Type B pancreatic cell (in vitro differentiated cells): ENCODE measurements at places on chromosomes 4 and X.

DNA sequence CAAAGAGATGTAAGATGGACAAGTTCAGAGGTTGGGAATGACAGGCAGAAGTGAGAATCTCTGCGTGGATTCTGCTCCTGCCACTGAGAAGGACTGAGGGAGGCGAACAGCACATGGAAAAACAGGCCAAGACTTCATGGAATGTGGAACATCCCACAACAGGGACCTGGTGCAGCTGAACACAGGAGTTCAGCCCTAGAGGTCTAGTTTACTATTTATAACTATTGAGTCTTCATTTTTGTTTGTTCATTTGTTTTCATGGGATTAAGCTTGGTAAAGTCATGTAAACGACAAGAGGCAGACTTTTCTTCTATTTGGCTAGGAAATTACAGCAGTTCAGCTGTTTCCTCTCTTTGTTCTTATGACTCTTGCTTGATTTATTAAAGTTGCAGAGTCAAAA, 234.5 kb downstream of the MAML3 start:
- no peak for DNase-seq

DNA sequence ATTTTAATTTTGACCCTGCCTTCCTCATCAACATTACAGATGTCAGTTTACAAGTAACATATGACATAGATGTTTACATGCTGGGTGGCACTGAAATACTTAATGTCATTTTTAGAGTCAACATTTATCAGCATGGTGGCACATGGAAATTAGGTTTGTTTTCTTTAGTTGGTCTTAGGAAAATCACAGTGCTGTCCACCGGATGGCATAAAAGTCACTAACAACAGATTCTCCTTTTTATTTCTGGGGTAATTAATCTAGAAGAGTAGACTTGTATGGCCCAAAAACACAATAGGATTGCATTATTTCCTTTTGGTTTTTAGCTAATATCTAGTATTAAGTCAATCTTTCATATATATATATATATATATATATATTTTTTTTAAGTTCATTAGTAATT, 88.6 kb upstream of the HHIP start:
- DNase-seq, result no peak

DNA sequence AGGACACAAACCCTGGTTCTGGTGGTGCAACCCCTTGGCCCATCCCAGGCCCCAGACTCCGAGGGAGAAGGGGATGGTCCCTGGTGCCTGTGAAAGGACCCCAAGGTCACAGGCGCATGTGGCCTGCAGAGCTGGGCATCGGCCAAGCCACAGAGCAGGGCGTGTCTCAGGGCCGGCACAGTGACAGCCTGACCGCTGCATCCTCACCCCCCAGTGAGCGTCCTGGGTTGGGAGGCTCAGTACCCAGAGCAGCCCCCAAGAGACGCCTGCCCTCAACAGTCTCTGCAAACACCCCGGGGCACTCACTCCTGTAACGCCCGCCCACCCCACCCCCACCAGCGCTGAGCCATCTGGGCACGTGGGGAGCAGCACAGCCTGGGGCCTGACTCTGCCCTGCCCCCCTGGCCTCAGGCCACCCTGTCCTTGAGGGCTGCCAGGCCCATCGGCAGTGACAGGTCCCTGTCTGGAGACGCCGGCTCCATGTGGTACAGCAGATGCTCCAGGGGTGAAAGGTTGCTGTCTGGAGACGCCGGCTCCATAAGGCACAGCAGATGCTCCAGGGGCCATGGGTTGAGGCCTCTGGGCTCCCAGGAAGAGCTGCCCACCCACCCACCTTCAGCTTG, 24.5 kb upstream of the CPLX1 start:
- DNase-seq, result no peak

DNA sequence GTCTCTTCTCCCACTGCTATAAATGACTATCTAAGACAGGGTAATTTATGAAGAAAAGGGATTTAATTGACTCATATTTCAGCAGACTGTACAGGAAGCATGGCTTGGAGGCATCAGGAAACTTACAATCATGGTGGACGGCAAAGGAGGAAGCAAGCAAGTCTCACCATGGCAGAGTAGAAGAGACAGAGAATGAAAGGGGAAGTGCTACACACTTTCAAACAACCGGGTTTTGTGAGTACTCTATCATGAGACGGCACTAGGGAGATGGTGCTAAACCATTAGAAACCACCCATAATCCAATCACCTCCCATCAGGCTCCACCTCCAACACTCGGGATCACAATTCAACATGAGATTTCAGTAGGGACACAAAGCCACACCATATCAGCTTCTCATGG, 11.1 kb downstream of the UBE2NL start:
- DNase-seq, result no peak

GRCh38 chrX:10526451-10526850, 93.9 kb downstream of the MID1 start:
- DNase-seq, result no peak

DNA sequence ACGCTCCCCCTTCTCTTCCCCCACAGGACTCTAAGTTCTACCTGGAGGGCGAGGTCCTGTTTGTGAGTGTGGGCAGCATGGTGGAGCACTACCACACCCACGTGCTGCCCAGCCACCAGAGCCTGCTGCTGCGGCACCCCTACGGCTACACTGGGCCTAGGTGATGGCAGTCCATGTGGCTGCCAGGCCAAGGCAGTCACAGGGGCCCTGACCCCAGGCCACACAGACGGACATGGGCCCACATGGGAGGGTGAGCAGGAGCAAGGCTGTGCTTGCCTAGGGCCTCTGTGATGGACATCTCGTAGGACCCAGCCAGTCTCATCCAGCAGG, 10.0 kb upstream of the ADD1 start:
- no peak for DNase-seq

- no peak for DNase-seq
Observed at GRCh38 chr4:150332086-150332485, 249.9 kb upstream of the MAB21L2 start.

GRCh38 chr4:122863639-122864038, 37.0 kb downstream of the FGF2 start:
- no peak for DNase-seq

- no peak for DNase-seq
Observed at GRCh38 chr4:153206534-153206933, 2.3 kb downstream of the TRIM2 start.

- no peak for DNase-seq
Observed at GRCh38 chr4:48862661-48863060, 31.8 kb downstream of the OCIAD1 start.

DNA sequence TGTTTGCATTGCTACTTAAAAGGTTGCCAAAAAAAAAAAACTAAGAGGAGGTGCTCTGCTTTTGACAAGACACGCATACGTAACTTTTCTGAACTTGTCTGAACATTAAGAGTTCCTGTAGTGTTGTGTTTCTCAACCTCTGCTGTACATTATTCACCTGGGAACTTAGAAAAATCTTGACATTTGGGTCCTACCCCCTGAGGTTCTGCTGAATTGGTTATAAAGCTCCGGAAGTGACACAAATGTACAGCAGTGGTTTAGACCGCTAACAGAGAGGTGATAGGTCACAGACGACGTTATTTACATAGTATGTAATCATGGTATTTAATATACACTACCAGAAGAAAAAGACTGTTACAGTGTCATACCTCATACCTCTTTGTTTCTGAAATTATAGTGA, 61.1 kb downstream of the CPEB2 start:
- no peak for DNase-seq

DNA sequence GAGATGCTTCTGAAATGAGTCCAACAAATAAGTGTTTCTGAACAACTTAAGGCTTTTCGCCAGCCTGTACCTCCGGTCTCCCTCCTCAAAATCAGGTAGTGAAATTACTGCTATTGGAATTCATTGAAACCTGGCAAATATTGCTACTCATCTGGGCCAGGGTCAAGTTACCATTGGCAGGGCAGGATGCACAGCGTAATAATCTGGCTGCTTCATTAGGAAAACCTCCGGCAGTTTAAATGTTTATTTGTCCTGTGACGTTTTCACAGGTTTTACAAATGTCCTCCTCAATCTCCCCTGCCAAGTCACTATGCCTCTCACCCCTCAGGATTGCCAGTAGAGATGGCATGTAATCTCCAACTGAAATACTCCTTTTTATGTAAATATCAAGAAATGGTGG, 92.6 kb upstream of the KDR start:
- DNase-seq, result no peak

DNA sequence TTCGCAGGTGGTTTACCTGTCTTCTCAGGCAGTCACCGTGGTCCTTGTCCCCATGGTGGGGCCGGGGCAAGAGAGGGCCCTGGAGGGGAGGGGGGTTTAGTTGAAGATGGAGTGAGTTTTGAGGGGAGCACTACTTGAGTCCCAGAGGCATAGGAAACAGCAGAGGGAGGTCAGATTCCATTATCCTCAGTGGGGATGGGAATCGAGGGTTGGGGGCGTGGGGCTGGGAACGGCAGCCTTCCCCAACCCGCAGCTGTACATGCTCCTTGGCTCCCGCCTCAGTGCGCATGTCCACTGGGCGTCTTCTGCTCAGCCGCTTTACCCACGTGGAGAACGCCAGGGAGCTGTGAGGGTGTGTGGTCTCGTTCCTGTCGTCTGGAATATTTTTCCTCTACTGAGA, at the start of gene GAGE10:
Gene GAGE10 (plus strand): TSS at position 301 of the 400 bp plus-strand sequence. CDS start 1,214 bp downstream, outside the sequence.
- no peak for DNase-seq

GRCh38 chr4:16090096-16090705, 6.4 kb upstream of the PROM1 start:
- no peak for DNase-seq

GRCh38 chr4:159248384-159249178, 145.7 kb downstream of the RAPGEF2 start:
- no peak for DNase-seq

DNA sequence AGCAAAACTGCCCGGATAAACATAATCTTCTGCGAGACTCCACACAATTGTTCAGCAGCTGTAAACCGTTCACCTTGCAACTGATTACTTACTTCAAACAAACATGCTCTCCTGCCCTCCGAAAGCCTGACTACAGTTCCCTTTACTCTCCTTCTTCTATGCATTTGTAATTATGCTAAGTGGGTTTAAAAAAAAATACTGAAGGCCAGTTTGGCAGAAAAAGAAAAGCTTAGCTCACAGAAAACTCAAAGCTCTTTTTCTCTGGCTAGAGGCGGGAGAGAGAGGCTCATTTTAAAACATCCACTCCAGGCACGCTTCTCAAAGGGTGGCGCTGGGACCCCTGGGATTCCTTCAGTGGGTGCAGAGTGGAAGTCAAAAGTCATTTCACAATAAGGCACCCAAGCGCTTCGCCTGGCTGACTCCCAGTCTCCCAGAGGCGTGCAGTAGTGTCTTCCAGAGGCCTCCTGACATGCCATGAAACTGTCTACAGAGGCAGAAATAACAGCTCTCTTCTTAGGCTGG, 1.9 kb downstream of the DHRSX start:
- no peak for DNase-seq

- no peak for DNase-seq
Observed at GRCh38 chrX:119654112-119654531, 38.8 kb downstream of the SEPTIN6 start.

GRCh38 chr4:168634276-168634802, 137.5 kb downstream of the PALLD start:
- peak; percentile 73 for DNase-seq

DNA sequence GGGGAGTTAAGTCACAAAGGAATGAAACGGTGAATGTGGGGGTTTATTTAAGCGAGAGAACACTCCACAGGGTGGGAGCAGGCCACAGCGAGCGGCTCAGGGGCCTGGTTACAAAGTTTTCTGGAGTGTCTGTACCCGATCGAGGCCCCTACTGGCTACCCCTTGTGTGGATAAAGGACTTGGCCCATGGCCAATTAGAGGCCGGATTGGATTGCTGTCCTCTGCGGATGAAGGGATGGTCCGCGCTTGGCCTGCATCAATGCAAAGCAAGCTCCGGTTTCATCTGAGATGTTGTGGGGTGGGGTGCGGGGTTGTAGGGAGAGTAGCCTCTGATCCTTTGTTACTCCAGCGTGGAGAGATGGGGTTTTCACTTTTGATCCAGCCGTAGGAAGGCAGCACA, 1574.5 kb upstream of the TENM3 start:
- DNase-seq, result no peak

GRCh38 chr4:145840162-145840768, 98.4 kb downstream of the ZNF827 start:
- no peak for DNase-seq

GRCh38 chr4:53378171-53378482, 686 bp downstream of the FIP1L1 start:
- no peak for DNase-seq

GRCh38 chr4:13527192-13527980, 16.9 kb downstream of the NKX3-2 start:
- no peak for DNase-seq

DNA sequence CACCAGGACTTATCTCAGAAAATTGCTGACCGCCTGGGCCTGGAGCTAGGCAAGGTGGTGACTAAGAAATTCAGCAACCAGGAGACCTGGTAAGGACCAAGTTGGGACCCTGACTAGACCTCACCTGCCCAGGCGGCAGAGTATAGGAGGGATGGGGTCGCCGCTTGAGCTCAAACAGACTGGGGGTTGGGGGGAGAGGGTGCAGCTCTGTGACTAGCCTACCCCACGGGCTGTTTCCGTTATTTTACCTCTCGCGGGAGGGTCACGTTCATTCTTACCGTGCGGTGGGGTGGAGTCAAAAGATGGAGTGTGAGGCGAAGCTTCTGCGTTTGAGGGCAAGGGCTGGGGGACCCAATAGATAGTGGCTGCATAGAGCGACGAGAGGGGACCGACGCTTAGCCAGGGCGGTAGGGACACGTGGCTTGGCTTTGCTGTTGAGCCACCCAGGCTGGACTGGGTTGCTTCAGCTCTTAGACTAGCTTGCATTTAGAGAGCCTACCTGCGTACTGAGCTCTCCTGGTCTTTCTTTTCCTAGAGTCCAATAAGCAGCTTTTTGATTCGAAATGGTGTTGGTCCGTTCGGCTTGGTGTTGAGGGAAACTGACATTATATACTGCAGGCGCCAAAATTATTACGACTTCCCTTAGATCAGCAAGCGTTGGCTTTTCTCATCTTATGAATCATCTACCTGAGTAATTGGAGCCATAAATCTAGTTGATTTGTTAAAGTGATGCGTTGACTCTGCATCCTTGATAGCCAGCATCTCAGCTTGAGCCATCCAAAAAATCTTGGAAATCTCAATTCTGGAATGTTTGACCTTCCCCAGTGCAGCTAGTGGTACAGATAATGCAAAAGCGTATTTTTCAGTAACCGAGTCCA, 591 bp downstream of the PRPS1 start:
- DNase-seq, result no peak

GRCh38 chr4:105979506-105979905, 84.2 kb downstream of the NPNT start:
- no peak for DNase-seq

GRCh38 chr4:21946858-21947257, 1.7 kb downstream of the KCNIP4 start:
- no peak for DNase-seq

DNA sequence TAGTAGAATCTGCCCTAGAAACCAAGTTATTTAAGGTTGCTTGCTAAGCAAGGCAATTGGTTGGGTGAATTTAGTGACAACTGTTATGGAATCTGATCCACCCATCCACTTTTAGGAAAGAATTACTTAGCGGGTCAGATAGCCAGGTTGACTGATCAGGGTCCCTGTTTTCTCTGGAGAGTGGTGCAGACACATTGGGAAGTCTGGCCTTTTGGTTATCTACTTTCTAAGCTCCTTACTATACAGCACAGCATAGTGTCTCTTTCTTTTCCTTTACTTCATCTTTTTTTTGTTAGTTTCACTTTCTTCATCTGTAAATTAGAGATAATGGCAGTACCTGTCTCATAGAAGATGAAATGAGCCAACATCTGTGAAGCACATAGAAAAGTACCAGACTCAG, 7.4 kb downstream of the HERC3 start:
- no peak for DNase-seq
